NB4 (cell line): ENCODE measurements at places on chromosomes 7 and 10.

DNA sequence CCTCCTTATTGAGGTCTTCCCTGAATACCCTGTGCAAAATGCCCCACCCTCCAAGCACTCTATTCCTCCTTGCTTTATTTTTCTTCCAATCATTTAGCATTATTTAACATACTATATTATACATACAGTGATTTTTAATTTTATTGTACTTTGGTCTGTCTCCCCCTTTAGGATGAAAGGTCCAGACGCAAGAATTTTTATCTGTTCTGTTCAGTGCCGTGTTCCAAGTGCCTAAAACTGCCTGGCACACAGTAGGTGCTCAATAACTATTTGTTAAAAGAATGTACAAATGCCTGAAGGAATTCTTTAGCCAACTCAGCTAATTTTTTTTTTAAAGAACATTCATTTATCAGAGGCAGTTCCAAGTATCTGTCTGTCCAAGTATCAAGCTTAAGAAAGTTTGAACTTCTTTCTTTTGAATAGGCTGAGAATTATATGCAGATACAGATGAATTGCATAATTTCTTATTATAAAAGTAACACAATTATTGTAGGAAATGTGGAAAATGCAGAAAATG lies 34.1 kb upstream of the SLC25A13 start:
- DNase-seq: no peak

GRCh38 chr7:83301416-83301815 lies 138.7 kb upstream of the PCLO start:
- DNase-seq: no peak

DNA sequence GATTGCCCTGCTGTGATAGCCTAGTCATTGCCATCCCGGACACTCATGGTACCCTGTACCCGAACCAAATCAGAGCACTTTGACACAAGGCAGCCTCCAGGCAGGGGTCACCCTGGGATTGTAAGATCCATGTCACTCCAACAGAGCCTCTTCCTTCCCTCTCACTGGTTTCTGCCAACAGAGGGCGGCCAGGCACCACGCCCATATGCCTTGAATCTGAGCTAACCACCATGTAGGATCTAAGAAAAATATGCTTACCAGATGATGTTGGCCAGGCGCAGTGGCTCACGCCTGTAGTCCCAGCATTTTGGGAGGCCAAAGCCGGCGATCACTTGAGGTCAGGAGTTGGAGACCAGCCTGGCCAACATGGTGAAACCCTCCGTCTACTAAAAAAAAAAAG lies 389.2 kb upstream of the KLF6 start:
- DNase-seq: peak; percentile 4

DNA sequence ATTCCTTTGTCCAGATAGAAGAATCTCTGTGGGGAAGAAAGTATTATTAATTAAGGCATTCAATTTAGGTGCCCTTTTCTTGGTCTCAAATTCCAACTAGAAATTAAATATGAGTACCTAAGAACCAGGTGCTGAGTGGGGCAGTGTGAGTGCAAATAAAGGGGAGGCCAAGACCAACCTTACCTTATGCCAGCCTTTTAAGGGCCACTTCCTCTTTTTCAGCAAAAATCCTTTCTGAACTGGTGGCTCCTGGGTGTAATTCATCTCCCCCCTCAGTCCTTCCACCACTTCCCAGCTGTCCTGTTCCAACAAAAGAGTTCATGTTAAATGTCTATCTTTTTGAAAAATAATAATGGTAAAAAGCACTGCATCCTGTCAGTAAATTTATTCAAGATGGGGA lies 108.2 kb downstream of the OSBPL3 start:
- DNase-seq: peak; percentile 51

- DNase-seq: no peak
Observed at GRCh38 chr10:94174838-94175237, 181.1 kb downstream of the PLCE1 start.

GRCh38 chr10:131087464-131088215 lies 223.9 kb downstream of the TCERG1L start:
- DNase-seq: no peak

GRCh38 chr10:104029521-104029860 lies 56.2 kb downstream of the COL17A1 start:
- DNase-seq: no peak

DNA sequence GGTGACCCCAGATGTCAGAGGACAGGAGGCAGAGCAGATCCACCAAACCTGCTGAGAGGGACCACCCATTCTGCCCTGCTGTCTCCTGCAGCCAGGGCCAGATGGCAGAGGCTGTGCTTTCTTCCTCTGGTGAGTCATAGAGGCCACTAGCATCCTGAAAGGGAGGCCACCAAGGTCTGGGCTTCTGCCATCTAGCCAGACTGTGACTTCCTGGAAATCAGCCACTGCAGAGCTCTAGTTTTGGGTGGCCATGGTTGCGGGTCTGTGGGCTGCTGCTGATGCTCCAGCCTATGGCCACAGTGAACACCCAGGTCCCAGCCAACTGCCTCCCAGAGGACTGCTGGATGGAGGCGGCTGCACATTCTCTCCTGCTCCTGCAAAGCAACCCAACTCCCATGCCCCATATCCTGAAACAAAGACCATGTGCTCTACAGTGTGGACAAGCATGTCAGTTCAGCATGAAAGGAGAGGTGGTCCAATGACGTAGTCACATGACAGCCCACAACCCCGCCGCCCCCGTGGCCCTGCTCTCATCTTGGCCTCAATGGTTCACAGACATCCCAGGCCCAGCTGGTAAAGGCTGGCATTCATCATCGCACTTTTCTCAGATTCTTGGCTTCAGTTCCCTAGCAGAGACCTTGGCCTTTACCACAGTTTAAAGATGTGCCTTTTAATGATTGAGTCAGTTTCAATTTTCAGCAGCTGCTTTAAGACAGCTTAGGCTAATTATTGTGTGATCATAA lies 73.9 kb upstream of the CXCL12 start:
- no peak for DNase-seq

- DNase-seq: no peak
Observed at GRCh38 chr7:41629711-41630111, 73.2 kb downstream of the INHBA start.

- DNase-seq: no peak
Observed at GRCh38 chr7:36982766-36983165, 258.5 kb upstream of the AOAH start.

DNA sequence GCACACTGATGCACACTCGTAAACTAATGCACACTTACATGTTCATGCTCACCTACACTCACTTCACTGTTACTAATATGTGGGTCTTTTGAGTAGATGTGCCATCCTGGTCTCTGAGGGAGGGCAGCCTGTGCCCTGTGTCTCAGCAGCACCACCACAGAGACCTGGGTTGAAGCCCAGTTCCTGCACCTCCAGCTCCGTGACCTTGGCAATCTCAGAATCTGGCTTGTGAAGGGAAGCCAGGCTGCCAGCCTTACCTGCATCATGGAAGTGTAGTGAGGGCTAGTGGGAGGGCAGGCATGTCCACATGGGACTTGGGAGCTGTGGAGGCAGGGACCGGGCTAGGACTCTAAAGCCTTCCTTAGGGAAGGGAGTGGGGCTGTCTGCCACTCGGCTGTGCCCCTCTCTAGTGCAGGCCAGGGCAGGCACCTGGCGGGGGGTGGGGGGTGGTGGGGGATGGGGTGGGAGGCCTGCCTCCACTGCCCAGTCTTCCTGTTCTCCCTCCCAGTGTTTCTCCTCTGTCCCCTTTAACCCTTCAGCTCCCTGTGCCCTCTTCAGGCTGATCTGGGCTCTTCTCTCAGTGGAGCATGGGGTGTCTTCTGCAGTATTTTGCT lies 8.1 kb downstream of the ADCY1 start:
- no peak for DNase-seq

GRCh38 chr10:8242295-8242872 lies 187.9 kb downstream of the GATA3 start:
- no peak for DNase-seq

- DNase-seq: peak; percentile 31
Observed at GRCh38 chr10:71975871-71976725, 11.9 kb downstream of the CHST3 start.

GRCh38 chr7:69042138-69042537 lies 556.1 kb upstream of the AUTS2 start:
- DNase-seq: no peak

DNA sequence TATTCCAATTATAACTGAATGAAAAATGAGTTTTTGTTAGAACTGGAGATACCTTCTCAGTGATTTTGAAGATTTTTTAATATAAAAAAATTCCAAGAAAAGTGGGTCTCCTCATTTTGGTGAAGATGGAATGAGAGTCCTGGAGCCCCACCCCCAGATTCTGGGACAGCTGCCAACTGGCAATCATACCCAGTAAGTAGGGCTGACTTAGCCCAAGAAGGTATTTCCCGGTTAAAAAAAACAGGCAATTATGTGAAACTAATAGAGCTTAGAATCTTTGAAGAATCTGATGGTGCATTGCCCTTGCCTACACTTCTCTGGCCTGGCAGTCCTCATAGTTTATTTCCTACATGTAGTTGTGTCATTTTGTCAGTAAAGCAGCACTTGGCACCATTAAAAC lies 52.8 kb upstream of the VWDE start:
- no peak for DNase-seq

DNA sequence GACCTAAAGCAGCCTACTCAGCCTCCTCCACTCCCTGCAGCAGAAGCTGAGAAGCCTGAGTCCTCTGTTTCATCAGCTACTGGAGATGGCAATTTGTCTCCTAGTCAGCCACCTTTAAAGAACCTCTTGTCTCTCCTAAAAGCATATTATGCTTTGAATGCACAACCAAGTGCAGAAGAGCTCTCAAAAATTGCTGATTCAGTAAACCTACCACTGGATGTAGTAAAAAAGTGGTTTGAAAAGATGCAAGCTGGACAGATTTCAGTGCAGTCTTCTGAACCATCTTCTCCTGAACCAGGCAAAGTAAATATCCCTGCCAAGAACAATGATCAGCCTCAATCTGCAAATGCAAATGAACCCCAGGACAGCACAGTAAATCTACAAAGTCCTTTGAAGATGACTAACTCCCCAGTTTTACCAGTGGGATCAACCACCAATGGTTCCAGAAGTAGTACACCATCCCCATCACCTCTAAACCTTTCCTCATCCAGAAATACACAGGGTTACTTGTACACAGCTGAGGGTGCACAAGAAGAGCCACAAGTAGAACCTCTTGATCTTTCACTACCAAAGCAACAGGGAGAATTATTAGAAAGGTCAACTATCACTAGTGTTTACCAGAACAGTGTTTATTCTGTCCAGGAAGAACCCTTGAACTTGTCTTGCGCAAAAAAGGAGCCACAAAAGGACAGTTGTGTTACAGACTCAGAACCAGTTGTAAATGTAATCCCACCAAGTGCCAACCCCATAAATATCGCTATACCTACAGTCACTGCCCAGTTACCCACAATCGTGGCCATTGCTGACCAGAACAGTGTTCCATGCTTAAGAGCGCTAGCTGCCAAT lies 202.2 kb downstream of the ZEB1 start:
- no peak for DNase-seq

DNA sequence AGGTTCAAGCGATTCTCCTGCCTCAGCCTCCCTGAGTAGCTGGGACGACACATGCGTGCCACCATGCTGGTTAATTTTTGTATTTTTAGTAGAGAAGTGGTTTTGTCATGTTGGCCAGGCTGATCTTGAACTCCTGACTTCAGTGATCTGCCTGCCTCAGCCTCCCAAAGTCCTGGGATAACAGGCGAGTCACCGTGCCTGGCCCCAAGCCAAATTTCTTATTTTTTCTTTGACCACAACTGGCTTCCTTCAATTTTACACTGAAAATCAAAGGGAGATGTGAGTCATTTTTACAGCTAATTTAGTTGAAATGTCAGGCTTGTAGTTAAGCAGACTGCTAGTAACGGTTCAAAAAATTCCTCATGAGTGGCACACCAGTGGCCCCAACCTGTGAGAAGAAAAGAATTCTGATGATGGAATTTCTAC lies 7.8 kb downstream of the RNF216 start:
- DNase-seq: peak; percentile 71

GRCh38 chr10:103153302-103154197 lies 39.5 kb downstream of the NT5C2 start:
- DNase-seq: no peak

DNA sequence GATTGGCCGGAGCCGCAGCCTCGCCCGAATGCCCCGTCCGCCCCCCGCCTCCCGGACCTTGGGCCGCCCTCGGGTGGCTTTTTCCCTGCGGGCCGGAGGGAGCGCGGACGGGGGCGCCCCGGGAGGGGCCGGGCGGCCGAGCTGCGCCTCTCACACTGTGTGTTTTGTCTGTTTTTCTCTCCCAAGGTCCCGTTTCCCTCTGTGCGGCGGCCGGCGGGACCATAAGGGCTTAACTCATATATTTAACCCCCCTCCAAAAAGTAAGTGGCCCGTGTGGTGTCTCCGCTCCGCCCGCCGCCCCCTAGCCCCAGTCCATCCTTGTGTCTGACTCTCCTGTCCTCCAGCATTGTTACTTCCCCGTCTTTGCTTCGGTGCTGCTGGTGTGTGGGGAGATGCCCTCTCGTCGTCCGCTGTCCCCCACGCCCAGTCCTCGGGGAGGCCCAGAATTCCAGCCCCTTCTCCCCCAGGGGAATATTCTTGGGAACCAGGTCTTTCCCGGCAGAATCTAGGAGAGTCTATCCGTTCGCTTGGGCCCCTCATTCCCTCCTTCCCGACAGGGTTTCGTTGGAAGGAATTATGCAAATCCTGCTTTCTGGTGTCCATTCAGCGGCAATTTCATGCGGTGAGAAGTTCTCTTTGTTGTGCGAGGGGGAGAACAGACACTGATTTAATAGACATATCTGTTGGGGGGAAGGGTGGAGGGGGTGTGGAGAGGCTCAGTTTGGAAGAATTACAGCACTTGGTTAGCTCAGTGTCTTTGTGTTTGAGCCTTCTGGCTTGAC lies 1.3 kb downstream of the LCOR start:
- DNase-seq: peak; percentile 53

DNA sequence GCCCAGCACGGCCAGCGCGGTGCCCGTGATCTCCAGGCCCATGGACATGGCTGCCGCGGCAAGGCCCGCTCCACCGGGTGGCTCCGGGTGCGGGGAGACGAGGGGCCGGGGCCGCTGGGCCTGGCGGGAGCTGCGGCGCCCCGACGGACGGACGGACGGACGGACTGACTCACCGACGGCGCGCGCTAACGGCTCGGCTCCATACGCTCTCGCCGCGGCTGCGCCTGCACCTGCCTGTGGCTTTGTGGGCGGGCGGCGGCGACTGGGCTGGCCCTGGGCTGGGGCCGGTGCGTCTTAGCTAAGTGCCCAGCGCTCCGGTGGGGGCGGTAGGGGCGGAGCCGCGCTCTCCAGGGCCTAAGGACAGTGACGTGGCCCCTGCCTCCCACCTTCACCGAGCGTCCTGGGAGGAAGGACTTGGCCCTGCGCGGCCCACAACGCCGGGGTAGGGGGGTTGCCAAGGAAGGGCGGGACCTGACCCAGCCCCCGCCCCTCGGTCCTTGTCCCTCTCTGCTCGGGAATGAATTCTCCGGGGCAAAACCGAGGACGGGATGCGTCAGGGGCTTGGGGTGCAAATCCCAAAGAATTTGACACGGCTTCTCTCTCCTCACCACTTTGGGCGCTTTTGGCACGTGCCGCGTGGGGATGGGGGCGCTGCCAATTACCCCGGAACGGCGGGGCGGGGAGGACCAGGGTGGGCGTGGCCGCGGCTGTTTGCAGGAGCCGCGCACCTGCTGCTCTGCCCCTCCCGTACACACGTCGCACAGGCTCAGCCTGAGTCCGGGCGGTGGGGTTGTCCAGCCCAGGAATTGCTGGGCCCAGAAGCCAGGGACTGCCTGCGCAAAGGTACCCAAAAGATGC lies at the start of gene CLDN3:
TSS of gene CLDN3 (minus strand) at position 269 of the 858 bp plus-strand sequence. CDS start at position 48, 221 bp downstream.
- peak; percentile 68 for DNase-seq

GRCh38 chr10:101569622-101570427 lies 18.2 kb downstream of the POLL start:
- peak; percentile 76 for DNase-seq

- DNase-seq: peak; percentile 72
Observed at GRCh38 chr10:28628184-28628893, 49.0 kb upstream of the BAMBI start.

GRCh38 chr10:63503395-63503794 lies 17.8 kb upstream of the REEP3 start:
- DNase-seq: no peak

GRCh38 chr7:111842491-111842890 lies 280.2 kb upstream of the IMMP2L start:
- peak; percentile 31 for DNase-seq
